ENCODE measurements at places on chromosomes 16 and 17. TPM values are rescaled to one million over a fixed set of nuclear protein-coding genes. Genes with fewer than 3 reads are reported as not detected.

PERCC1 gene
- total RNA-seq = not detected

GRCh38 chr17:10477701-10478100, 8.3 kb upstream of the MYH4 start:
- H3K27ac ChIP-seq = no peak overlapping the region
- no peaks in the 10 kb centered on the region for H3K36me3 ChIP-seq
- H3K4me3 ChIP-seq = no peak overlapping the region

GRCh38 chr17:17022011-17022410, 20.2 kb upstream of the MPRIP start:
- H3K36me3 ChIP-seq = no peaks in the 10 kb centered on the region
- DNase-seq = no peak
- H3K4me1 ChIP-seq = no peaks in the 10 kb centered on the region
- no peak overlapping the region for H3K27ac ChIP-seq

- no peak overlapping the region for H3K4me3 ChIP-seq
- H3K36me3 ChIP-seq = peaks cover 3% of the 10 kb centered on the region
- DNase-seq = no peak
- no peak overlapping the region for H3K27ac ChIP-seq
- peaks cover 19% of the 10 kb centered on the region for H3K4me1 ChIP-seq
These were observed 31.4 kb downstream of the SPHK1 start for GRCh38 chr17:76415786-76416185.

CLEC18C gene
- 0.05 TPM for total RNA-seq

DNA sequence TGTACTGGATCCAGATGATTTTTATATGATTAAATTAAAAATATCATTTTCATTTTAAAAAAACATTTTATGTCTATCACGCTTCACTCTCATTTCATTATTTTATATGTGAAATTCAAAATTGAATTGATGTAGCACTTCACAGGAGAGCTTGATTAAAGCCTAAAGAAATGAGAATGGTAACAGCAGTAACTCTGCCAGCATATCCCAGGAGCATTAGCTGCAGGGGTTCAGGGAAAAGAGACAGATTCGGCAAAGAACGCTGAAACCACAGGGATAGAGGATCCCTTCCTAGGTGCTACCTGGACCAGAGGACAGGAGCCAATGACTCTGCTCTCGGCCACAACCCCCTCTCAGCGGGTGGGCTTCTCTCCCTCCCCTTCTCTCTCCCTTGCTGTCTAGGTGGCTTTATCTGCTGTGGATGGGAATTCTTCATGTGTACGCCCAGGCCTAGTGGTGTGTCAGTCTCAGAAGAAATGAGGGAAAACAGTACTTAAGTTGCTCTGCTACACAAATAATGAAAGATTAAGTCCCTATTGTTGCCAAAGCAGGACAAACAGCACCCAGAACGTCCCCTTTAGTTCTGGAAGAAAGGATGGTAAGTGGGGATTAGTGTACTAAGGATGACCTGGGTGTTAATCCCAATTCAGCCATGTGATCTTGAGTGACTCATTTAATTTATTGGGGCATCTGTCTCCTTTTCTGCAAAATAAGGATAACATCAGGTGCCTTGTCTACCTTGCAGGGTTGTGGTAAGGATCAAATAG, 123.3 kb downstream of the CDK5R1 start:
- no peaks in the 10 kb centered on the region for H3K36me3 ChIP-seq
- H3K4me3 ChIP-seq = no peak overlapping the region
- H3K4me1 ChIP-seq = no peaks in the 10 kb centered on the region
- no peak for DNase-seq

SLC13A2 gene
- not detected for total RNA-seq

DNA sequence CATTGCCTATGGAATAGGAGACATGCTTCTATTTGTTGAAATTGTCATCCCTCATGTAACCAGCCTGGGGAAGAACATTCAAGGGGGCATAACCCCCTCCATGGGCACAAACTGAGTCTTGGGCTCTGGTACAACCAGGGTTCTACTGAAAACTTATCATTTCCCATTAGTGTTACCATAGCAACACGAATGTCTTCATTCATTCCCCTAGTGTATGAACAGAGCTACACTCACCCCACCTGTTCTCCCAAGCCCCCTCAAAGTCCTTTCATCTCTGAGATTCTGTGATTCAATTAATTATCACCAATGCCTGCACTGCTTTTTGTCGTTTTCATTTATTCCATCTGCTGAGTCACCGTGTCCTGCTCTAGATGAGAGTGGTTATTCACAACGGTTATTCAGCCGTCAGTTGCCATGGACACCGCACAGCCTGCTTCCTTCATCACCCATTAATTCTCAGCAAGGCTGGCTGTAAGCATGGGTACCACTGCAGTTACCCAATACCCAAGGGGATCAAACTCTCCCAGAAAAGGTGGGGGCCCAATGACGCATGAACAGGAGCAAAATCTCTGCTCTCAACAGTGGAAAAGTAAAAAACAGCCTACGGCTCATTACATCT, 1.6 kb upstream of the GAST start:
- H3K4me3 ChIP-seq = no peak overlapping the region
- peaks cover 2% of the 10 kb centered on the region for H3K27me3 ChIP-seq
- H3K4me1 ChIP-seq = no peaks in the 10 kb centered on the region
- H3K36me3 ChIP-seq = no peaks in the 10 kb centered on the region
- DNase-seq = no peak
- H3K27ac ChIP-seq = no peak overlapping the region

- H3K27ac ChIP-seq = no peak overlapping the region
- no peaks in the 10 kb centered on the region for H3K4me1 ChIP-seq
- DNase-seq = no peak
These were observed 4.5 kb upstream of the CACNG5 start for GRCh38 chr17:66830451-66830850.

DNA sequence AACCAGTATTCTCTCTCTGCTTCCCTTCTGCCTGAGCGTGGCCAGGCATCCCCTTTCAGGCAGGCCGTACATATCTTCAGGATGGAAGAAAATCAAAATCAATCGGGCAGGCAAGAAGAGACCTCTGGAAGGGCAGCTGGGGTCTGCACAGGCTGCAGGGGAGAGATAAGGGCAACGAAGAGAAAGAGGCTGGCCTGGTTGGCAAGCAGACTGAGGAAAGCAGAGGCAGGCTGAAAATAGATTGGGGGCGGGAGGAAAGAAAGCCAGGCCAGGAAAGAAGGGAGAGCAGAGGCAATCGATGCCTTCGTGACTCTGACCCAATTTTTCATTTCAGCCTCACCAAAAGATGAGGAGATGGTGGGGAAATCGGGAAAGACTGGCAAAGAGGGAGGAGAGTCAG, 18.1 kb downstream of the PIPOX start:
- no peak overlapping the region for H3K4me3 ChIP-seq
- H3K27me3 ChIP-seq = no peaks in the 10 kb centered on the region
- H3K4me1 ChIP-seq = no peaks in the 10 kb centered on the region
- no peaks in the 10 kb centered on the region for H3K36me3 ChIP-seq
- no peak overlapping the region for H3K27ac ChIP-seq

- H3K27me3 ChIP-seq = peaks cover 56% of the 10 kb centered on the region
- H3K4me3 ChIP-seq = no peak overlapping the region
- H3K4me1 ChIP-seq = peaks cover 23% of the 10 kb centered on the region
These were observed 16.0 kb downstream of the BAHCC1 start for GRCh38 chr17:81411305-81411704.

DPH1 gene
- 16.5 TPM for total RNA-seq

DNA sequence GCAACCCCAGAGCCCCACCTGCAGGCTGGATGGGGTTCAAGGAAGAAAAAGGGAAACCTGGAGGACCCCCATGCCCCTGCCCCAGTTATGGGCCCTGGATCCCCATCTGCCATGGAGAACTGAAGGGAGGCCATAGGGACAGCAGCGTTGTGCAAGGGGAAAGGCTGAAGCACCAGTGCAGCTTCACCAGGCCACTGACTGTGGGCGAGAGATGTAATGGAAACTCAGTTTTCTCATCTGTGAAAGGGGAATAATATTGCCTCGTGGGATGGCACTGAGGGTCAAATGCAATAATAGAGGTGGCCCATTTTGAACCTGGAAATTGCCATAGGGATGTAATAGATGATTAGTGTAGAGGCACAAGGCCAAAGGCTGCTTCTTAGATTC, 9.9 kb upstream of the TSPOAP1 start:
- DNase-seq = no peak
- H3K27me3 ChIP-seq = no peaks in the 10 kb centered on the region
- H3K4me1 ChIP-seq = peaks cover 90% of the 10 kb centered on the region
- H3K36me3 ChIP-seq = peaks cover 3% of the 10 kb centered on the region

- H3K36me3 ChIP-seq = no peaks in the 10 kb centered on the region
- H3K4me3 ChIP-seq = no peak overlapping the region
- no peaks in the 10 kb centered on the region for H3K4me1 ChIP-seq
- no peaks in the 10 kb centered on the region for H3K27me3 ChIP-seq
- no peak for DNase-seq
These were observed 708.0 kb upstream of the SOX9 start for GRCh38 chr17:71412803-71413202.

CDH11 gene
- 7.5 TPM for total RNA-seq

ASPA gene
- 0.57 TPM for total RNA-seq

DNA sequence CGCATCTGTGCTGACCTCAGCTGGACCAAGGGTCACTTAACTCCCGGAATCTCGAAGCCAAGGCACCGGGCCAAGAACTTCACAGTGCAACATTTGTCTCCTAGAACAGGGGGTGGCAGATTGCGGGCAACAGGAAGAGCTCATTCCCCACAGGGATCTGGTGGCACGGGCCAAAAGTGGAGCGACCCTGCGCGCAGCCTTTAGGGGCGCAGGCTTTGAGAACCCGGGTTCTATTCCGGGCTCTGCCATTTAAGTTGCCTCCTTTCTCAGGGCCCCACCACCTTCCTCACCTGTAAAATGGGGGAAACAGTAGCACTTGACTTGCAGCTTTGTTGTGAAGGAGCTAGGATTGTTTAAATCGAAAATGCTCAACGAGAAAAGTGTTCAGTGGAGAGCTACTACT, 651 bp downstream of the SHMT1 start:
- peaks cover 7% of the 10 kb centered on the region for H3K36me3 ChIP-seq
- H3K4me1 ChIP-seq = peaks cover 9% of the 10 kb centered on the region
- no peak for DNase-seq
- peak overlapping the region; percentile 19 for H3K27ac ChIP-seq
- no peaks in the 10 kb centered on the region for H3K27me3 ChIP-seq

DNA sequence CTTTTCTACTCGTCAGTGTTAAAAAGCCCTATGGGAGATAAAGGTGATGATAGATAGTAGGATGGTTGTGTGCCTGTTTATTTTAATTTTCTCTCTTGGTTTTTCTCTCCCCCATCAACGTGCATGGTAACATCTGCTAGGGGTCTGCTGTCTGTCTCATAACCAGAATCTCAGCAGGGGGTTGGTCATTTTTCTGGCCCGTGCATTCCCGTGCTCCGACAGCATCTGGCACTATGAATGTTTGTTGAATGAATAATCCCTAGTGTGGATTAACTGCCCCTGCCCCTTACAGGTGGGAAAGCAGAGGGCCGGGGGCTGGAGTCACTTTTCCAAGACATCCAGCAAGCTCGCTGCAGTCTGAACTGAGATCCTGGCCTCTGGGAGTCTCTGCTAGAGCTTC, 6.3 kb downstream of the CA5A start:
- H3K36me3 ChIP-seq = no peaks in the 10 kb centered on the region
- H3K27me3 ChIP-seq = no peaks in the 10 kb centered on the region
- DNase-seq = no peak
- H3K27ac ChIP-seq = no peak overlapping the region
- peaks cover 20% of the 10 kb centered on the region for H3K4me1 ChIP-seq

RND2 gene
- 0.42 TPM for total RNA-seq

DNA sequence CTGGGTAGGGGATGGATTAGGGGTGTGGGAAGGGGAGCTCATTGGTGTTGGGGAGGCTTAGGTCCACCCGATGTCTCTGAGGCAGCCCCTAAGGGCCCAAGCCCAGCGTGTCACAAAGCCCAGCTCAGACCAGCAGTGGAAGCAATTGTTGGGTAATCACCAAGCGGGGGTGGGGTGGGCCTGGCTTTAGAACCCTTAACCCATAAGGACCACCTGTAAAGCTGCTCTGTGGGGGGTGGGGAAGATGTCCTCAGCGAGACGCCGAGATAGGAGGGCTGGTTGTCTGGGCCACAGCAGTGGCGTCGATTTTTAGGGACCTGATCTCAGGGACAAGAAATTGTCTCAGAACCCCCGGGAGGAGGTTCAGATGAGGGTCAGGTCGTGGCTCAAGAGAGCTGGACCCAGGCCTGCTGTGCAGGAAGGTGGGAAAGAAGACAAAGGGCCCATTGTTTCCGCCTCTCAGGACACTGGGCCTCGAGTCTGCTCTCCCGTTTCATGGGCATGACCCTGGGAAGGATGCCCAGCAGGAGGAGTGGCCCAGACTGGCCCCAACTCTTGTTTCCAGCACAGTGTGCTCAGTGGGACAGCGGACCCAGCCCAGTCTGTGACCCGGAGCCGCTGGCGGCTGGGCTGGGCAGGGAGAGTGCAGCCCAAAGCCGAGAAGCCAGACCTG, 15.9 kb downstream of the ST6GALNAC2 start:
- peaks cover 8% of the 10 kb centered on the region for H3K27me3 ChIP-seq
- DNase-seq = no peak
- no peaks in the 10 kb centered on the region for H3K4me1 ChIP-seq
- H3K4me3 ChIP-seq = no peak overlapping the region
- H3K27ac ChIP-seq = no peak overlapping the region

DNA sequence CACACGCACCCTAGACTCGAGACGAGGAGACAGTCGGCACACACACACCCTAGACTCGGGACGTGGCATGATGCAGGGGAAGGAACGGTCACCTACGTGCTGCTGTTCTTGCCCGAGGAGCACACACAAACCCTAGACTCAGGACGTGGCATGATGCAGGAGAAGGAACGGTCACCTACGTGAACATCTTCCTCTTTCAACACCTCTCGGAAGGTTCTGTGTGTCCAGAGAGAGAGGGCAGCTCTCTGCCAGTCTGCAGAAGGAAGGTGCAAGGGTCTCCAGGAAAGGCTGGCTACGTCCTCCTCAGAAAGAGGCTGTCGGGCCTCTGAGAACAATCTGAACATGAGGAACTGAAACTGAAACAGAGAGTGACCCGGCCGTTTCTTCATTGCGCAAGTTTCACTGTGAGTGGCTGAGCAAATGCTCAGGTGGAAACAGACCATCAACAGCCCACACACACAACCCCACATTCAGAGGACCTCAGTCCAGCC, 43.4 kb downstream of the ZNF276 start:
- H3K4me1 ChIP-seq = no peaks in the 10 kb centered on the region
- no peak overlapping the region for H3K4me3 ChIP-seq
- DNase-seq = no peak
- peaks cover 50% of the 10 kb centered on the region for H3K36me3 ChIP-seq
- no peaks in the 10 kb centered on the region for H3K27me3 ChIP-seq
- H3K27ac ChIP-seq = peak overlapping the region; percentile 32

ARL4D gene
- total RNA-seq = 1.7 TPM

TLCD3B gene
- 0.24 TPM for total RNA-seq
